ENCODE measurements at places on chromosomes 3 and 15.

DNA sequence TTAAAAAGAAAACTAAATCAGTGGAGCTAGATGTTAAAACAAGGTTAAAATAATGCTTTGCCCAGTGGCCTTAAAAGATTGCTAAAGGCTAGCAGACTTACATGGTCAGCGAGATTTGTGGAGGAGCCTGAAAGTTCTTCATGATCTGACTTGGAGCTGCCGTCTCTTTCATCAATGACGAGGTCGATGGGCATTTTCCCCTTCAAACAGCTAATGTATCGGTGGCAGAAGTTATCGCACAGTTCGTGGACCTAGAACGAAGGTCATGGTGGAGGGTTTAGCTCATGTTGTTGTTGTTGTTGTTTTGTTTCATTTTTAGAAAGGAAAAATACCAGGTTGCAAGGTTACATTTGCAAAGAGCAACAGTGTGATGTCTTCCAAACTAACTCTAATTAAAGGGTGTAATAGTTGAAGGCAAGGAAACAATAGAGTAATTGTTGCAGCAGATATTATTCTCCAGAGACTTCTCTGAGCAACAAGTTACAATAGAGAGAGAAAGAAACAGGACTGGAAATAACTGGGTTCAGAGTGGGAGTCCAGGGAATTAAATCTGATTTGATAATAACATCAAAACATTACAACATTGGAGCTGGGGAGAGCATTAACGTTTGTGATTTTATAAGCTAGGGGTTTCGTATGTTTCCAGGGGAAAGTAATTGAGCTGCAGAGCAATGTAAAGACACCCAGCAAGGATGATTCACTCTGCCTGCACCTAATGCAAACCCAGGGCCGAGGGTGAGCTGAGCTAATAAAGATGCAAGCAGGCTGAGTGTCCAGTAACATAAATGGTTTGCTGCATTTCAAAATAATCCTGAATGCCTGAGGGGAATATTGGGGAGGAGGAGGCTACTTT is 6.6 kb downstream of the MEIS2 start:
- no peak for DNase-seq

- DNase-seq: no peak
Observed at GRCh38 chr15:77852241-77853007, 219.7 kb upstream of the LINGO1 start.

DNA sequence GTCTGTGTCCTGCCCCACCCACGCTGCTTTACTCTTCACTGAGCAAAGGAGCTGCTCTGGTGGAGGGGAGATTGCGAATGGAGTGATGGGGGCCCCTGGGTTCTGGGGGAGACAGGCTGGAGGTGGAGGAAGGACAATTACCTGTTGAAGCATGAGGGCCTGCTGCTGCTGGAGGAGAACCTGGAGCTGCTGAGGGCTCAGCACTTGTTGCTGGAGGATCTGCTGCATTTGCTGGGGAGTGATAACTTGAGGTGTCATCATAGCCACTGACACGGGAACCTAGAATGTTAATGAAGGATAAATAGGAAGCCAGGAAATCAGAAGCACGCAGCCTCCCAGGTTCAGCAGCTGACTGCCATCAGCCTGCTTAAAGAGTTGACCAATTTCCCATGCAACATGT is 530.0 kb downstream of the FOXP1 start:
- no peak for DNase-seq

DNA sequence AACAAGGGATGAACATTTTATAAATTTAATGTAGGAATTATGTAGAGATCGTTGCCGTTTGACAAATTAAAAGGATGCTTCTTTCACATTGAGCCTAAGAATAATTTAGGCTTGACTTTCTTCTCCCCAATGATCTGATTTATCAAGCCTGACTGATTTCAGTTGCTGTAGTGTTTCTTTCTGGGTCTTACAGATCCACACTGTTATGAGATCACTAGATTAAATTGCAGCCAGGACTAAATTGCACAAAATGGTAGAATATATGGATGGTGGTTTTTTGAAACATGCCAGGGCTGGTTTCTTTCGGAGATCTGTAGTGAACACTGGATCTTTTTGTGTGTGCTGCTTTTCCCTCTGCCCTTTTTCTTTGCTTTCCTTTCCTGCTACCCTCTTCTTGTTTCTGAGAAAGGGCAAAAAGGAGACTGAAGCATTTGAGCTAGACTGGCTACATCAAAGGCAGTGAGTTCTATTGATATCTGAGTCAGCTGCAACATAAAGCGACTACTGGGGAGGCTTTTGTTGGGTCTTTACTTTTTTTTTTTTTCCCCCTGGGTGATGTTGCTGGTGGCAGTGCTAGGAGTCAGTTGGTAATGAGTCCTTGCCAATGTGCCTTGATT is 83.0 kb downstream of the AKAP13 start:
- no peak for DNase-seq

DNA sequence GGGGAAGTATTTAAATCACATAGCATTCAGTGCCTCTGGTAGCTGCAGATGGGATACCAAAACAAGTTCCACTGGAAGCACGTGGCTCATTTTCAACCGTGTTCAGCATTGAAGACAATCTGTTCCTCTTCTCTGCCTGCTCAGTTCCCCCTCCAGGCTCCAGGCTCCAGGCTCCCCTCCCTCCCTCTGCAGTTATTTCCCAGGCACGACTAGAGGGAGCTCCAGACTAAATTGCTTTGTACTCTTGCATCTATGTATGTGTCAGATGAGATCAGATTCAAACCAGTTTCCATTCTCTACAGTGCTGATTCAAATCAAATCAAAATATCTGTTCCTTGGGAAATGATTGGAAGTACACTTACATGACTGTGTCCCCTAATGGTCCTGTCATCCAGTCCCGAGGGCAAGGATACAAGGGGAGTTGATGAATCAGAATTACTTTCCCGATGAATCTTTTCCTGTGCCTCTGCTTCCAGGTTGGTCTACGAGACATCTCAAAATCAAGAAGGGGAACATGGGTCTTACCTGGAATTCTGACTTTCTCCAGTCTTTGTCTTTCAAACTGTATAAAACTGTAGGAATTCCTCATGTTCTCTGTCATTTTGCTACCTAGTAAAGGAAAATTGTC is 600.5 kb downstream of the EDEM1 start:
- DNase-seq: peak; percentile 56

DNA sequence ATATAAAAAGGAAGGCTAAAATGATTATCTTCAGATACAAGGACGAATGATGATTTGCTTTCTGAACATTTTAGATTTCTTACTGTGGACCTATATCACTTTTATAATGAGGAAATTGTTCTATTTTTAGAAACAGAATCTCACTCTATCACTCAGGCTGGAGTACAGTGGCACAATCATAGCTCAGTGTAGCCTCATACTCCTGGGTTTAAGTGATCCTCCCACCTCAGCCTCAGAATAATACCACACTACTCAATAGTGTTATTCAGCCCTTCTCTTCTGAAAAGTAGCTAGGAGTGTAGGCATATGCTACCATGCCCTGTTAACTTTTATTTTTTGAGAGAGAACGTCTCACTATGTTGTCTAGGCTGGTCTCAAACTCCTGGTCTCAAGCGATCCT is 15.8 kb downstream of the DNAJC13 start:
- DNase-seq: no peak

GRCh38 chr3:14340960-14341708 is 61.3 kb upstream of the SLC6A6 start:
- peak; percentile 61 for DNase-seq

DNA sequence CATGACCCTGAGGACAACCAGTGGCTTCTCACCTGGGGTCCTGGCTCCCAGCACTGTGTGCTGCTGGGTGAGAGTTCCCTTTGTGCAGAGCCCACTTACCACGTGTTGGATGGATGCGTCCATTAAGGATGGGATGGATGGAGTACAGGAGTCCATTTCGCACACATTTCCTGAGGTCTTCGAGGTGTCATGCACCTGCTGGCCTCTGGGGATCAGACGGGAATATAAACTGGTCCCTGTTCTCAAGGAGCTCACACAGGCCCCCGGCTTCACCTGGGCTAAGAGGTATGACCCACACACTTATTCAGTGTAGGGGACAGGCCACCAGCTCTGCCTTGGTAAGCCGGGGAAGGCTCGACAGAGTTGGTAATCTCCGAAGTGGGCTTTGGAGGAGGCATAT is 39.5 kb downstream of the MAGEF1 start:
- no peak for DNase-seq

DNA sequence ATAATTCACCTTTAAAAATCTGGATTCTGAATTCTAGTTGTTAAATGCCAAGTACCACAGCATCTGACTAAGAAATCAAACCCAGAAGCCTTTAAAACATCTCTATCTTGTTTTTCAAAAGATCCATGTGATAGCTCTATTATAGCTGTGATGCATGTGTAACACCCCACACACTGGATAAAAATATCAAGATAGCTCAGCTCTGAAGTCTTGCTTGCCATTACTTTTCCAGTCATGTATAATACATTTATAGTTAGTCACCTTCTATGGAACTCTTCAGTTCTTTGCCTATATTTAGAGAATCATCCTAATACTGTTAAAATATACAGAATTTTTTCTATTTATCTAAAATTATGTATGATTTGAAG is 11.6 kb downstream of the ARPP19 start:
- no peak for DNase-seq

DNA sequence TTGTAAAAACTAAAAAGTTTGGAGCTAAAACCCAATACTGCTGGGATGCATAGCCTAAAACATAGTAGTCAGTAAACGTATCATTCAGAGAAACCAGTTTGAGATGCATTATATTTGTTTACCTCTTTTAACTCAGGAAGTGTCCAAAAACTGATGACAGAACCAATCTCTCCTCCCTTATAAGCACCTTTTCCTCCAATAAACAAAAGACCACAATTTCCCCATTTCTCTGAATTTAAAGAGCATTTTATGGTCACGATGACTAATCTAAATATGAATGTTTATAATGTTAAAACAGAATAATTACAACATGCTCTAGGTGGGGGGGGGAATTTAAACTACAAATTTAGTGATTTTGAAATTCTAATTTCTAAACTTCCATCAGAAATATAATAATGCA is 58.5 kb downstream of the CEP63 start:
- peak; percentile 72 for DNase-seq

DNA sequence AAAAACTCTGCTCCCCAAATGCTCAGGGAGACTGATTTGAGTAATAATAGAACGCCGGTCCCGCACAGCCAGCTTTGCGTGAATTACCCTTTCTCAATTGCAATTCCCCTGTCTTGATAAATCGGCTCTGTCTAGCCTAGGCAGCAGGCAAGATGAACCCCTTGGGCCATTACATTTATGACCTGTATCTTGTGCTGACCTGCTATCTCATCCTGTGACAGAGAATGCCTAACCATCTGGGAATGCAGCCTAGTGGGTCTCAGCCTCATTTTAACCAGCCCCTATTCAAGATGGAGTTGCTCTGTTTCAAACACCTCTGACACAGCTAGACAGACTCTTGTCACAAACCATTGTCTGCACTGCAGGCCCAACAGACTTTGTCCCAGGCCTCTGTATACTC is 13.8 kb upstream of the NUP210 start:
- DNase-seq: no peak

DNA sequence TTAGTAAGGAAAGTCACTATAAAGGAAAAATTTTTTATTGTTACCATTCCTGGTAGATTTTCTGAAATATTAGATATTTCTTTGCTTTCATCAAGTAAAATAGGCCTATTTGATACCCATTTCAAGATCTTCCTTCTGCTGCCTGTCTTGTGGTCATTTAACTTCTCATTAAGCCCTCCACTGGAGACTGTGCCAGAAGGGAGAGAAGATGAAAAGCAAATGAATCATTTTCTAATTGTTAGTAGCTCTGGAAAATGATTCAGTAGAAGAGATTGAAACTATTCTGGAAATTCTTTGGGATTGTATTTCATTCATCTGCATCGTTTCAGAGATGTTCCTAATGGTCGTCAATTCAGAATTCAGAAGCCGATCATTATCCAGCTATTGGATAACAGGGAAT is 3.2 kb downstream of the KCTD6 start:
- no peak for DNase-seq

DNA sequence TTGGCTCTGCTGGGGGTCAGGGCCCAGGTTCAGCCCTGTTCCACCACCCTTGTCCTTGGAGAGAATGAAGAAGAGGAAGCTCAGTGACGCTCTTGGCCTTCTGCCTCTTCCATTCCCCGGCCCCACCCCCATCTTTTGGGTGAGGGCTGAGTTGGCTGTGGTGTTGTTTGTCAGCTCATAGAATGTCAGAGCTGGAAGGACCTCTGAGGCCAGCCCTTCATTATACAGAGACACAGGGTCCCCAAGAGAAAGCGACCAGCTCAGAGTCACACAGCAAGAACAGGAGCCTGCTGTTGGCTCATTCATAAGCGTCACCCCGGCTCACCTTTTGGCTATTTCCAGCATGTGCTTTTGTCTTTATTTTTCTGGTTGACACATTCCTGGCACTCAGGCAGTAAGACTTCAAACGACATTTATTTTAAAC is 68.2 kb downstream of the AAGAB start:
- peak; percentile 65 for DNase-seq

- DNase-seq: peak; percentile 67
Observed at GRCh38 chr3:71035314-71035713, 548.2 kb downstream of the FOXP1 start.

DNA sequence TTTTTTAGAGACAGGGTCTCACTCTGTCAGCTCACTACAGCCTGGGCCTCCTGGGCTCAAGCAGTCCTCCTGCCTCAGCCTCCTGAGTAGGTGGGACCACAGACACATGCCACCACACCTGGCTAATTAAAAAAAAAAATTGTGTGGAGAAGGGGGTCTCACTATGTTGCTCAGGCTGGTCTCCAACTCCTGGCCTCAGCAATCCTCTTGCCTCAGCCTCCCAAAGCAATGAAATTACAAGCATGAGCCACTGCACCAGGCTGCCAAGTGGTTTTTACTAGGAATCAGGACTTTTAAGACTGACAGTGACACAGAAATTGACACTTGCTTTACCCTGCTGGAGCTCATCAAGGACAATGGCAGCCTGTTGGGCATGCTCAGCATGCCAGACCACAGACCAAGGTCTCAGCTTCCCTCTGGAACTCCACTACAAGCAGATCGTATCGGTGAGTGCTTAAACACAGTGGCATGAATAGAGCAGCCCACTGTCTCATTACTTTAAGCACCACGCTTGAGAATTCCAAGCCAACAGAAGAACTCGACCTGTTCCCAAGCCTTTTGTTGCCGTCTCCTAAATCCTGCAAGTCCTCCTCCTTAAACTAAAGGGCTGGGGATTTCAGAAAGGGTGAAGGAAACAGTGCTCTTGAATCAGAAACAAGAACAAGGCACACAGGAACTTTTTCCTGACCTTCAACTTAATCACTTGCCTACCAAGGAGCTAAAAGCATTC is 41.4 kb downstream of the EOMES start:
- no peak for DNase-seq
